ENCODE measurements at places on chromosomes 13 and 19.
A peak's percentile ranks its signal among the peaks of the same experiment; 100 is the strongest.

- DNase-seq, result no peak
Measured at GRCh38 chr19:45179072-45179891, 698 bp downstream of the BLOC1S3 start.

- DNase-seq, result no peak
Measured at GRCh38 chr19:13044231-13044836, 49.1 kb downstream of the NFIX start.

DNA sequence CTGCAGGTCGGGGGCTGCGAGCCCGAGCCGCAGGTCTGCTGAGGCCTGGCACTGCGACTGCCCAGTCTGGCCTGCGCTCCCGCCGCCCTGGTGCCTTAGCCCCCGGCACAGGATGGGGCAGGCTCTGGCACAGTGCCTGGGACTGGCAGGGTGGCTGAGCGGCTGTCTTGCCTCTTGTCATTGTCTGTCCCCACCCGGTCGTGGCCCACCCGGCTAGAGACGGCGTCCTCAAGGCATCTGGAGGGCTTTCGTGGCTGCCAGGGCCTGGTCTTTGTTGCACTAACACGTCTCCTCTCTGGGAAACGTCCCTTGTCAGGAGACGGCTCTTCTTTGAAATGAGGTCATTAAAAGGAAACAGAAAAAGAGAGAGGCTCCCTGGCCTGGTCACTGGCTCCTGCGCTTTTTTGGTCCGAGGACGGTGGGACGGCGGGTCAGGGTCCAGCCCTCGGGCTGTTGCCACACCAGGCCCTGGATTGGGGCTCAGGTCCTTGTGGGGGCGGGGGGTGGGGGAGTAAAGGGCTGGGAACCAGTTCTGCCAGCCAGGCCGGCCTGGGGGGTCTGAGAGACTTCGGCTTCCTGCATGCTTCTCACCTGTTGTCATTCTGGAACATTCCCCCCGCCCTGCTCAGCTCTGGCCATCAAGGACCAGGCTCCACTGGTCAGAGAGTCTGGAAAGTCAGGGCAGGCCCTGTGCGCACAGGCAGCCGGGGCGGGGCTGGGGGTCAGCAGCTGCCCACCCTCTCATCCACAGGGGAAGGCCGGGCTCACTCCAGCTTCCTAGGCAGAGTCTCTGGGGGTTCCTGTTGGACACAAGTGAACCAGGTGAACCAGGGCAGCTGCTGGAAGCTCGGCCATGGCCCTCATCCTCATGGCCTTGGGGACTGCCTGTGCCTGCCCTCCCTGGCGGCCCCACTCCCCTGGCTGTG is 6.2 kb upstream of the ZNF554 start:
- DNase-seq, result no peak

- DNase-seq, result no peak
Measured at GRCh38 chr13:73225990-73226389, 167.2 kb downstream of the KLF5 start.

- DNase-seq, result peak; percentile 21
Measured at GRCh38 chr19:7674010-7675005, 2.6 kb upstream of the MCEMP1 start.

- no peak for DNase-seq
Measured at GRCh38 chr19:35264268-35265125, 4.3 kb upstream of the USF2 start.

- no peak for DNase-seq
Measured at GRCh38 chr13:83536941-83537340, 345.3 kb downstream of the SLITRK1 start.

DNA sequence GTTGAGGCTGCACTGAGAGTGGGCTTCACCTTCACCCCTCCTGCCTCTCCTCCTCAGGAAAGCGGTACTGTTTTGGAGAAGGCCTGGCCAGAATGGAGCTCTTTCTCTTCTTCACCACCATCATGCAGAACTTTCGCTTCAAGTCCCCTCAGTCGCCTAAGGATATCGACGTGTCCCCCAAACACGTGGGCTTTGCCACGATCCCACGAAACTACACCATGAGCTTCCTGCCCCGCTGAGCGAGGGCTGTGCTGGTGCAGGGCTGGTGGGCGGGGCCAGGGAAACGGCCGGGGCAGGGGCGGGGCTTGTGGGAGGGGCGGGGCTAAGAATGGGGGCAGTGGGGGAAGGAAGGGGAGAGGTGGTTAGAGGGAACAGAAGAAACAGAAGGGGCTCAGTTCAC is 7.5 kb downstream of the CYP2A13 start:
- DNase-seq, result no peak

GRCh38 chr19:45440873-45441654 is 17.3 kb upstream of the ERCC1 start:
- peak; percentile 48 for DNase-seq

- DNase-seq, result no peak
Measured at GRCh38 chr13:66922444-66922843, 307.7 kb downstream of the PCDH9 start.

DNA sequence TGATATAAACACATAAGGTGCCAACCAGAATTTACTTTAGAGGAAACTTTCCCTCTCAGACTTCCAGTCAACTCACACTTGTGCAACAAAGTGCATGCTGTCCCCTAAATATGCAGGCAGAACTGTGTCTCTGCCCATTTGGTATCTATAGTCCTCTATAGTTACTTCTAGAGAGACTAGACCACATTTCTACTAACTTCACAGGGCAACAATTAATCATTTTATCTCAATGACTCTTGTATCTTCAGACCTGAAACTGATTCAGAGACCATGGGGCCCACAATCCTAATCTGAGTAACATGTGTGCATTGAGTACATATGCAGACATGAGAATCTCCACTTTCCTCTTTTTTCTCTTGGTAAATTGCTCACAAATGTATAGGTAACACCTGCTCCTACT is 158.1 kb downstream of the ZNF486 start:
- DNase-seq, result no peak

DNA sequence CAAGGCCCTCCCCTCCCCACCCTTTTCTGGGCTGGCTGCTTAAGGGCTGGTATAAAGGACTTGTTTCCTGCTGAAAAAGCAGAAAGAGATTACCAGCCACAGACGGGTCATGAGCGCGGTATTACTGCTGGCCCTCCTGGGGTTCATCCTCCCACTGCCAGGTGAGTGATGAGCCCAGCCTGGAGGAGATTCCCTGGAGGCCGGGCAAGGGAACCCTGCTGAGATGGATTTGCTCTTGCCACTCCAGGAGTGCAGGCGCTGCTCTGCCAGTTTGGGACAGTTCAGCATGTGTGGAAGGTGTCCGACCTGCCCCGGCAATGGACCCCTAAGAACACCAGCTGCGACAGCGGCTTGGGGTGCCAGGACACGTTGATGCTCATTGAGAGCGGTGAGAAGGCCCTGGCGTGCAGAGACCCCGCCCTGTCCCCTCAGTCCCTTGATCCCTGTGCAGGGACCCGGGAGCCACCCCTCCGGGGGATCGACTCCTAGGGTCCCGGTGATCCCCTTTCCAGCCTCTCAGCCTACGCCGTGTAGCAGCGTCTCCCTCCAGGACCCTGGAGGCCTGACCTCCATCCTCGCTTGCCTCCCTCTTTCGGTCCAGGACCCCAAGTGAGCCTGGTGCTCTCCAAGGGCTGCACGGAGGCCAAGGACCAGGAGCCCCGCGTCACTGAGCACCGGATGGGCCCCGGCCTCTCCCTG is at the start of gene CD177:
CD177 (plus strand) TSS at position 81 of the 699 bp plus-strand sequence; CDS start at position 110, 29 bp downstream.
- DNase-seq, result no peak

DNA sequence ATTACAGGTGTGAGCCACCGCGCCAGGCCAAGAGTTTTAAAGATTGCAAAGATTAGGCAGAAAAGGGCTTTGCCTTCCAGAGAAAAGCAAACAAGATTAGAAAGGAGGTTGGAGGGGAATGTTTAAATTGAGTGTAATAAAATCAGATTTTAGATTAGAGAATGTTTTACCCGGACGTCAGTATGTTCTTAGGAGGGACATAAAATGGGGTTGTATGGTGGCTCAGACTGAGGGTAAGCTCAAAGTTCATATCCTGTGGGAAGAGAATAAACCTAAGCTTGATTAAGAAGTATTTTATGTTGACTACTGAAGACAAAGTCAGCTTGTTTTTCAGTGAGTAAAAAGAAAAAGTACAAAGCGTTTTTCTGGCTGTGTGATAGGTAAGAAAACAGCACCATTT is 34.1 kb upstream of the ZNF681 start:
- no peak for DNase-seq

DNA sequence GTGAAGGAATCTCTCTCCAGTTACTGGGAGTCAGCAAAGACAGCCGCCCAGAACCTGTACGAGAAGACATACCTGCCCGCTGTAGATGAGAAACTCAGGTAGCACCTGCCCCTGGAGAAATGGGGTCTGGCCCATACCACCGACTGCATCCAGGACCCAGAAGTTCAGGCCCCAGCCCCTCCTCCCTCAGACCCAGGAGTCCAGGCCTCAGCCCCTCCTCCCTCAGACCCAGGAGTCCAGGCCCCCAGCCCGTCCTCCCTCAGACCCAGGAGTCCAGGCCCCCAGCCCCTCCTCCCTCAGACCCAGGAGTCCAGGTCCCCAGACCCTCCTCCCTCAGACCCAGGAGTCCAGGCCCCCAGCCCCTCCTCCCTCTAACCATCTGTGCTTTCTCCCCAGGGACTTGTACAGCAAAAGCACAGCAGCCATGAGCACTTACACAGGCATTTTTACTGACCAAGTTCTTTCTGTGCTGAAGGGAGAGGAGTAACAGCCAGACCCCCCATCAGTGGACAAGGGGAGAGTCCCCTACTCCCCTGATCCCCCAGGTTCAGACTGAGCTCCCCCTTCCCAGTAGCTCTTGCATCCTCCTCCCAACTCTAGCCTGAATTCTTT is 3.0 kb downstream of the APOC2 start:
- DNase-seq, result no peak

- no peak for DNase-seq
Measured at GRCh38 chr13:72599178-72599743, 128.2 kb downstream of the MZT1 start.

DNA sequence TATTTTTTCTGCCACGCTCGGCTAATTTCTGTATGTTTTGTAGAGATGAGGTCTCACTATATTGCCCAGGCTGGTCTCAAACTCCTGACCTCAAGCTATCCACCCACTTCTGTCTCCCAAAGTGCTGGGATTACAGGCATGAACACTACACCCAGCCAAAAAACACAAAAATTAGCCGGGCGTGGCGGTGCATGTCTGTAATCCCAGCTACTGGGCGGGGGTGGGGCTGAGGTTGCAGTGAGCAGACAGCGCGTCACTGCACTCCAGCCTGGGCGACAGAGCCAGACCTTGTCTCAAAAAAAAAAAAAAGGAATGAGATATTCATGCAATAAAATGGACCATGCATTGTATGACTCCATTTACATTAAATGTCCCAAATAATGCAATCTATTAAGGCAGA is 32.2 kb downstream of the VASP start:
- DNase-seq, result no peak

DNA sequence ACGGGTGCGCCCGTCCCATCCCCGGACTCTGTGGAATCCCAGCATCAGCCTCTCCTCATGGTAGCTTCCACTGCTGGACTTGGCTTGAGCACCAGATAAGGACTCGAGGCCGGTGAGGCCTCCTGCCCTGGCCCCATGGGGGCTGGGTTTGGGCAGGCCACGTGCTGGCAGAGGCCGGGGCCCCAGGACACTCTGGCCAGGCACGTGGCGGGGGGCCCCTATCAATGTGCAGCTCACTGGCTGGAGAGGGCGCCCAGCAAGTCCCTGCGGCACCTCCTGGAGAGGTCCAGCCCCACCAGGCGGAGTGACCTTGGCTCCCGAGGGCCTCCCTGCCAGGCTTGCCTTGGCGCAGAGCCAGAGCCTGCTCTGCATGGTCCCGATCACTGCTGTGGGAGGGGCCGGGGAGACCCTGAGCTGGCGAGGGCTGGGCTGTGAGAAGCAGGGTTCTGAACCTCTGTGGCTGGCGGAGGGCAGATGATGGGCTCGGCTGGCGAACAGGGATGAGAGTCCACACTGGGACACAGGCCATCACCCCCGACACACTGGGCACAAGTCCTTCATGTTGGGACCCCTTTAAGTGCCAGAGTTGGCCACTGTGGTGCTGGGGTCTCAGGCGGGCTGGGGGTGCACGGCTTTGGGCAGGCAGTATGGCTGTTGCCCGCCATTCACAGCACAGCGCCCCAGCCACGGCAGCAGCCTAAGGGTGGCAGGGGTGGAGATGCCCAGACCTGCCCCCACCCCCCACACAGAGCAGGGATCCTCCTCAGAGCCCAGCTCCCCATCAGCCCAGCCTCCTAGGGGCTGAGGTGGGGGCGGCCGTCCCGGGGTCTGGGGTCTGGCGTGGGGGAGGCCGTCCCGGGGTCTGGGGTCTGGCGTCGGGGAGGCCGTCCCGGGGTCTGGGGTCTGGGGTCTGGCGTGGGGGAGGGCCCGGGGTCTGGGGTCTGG is 19.1 kb downstream of the CEBPG start:
- no peak for DNase-seq

DNA sequence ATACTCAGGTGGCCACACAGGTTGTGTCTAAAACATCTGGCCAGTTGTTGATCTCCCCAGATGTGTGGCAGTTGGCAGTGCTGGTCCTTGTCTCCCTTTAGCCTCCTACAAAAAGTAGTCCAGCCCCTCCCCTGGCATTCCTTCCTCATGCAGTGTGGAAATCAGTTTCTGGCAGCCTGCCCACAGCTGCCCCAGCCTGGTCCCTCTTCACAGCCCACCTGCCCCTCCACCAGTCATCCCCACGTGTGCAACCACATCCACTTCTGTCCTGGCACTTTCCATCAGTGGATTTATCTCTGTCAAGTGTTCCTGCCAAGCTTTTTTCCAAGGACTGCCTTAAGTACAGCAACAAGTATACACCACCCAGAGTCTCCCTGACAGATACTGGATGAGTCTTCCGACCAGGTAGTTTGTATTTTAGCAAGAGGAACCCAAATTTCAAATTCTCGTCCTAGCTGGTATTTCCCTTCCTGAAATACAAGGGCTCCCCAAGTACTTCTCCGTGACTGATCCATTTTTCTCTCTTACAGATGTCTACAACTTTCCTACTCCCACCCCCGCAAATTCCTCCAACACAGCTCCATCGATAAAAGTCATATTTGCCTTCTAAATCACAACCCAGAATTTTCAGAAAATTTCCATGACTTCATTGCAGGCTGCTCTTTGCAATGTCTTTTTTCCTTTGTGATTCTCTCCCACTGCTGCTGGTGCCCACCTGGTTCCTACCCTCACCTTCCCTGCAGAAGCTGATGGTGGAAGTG is 313.5 kb downstream of the FOXO1 start:
- no peak for DNase-seq

DNA sequence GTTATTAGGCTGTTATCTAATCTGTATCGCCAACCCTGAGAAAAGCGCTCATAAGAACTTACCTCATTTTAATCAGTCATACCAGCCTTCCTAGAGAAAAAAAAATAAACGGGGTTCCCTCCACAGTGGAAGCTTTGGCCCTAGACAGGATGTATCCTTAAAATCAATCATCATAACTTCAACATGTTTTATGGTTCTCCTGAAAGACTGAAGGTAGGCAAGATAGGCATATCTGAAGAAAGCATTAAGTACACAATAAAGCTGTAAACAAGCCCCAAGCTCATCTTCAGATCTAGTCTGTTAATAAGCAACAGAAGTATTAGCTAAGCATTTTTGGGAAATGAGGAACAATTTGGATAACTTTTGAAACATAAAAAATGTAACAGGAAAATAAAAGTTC is 18.7 kb upstream of the SERP2 start:
- no peak for DNase-seq

- no peak for DNase-seq
Measured at GRCh38 chr13:60933638-60934037, 482.0 kb downstream of the PCDH20 start.

GRCh38 chr13:75090872-75091615 is 390.9 kb downstream of the TBC1D4 start:
- DNase-seq, result no peak
